NCI-H460 (cell line): ENCODE measurements at places on chromosomes 6 and 20.

DNA sequence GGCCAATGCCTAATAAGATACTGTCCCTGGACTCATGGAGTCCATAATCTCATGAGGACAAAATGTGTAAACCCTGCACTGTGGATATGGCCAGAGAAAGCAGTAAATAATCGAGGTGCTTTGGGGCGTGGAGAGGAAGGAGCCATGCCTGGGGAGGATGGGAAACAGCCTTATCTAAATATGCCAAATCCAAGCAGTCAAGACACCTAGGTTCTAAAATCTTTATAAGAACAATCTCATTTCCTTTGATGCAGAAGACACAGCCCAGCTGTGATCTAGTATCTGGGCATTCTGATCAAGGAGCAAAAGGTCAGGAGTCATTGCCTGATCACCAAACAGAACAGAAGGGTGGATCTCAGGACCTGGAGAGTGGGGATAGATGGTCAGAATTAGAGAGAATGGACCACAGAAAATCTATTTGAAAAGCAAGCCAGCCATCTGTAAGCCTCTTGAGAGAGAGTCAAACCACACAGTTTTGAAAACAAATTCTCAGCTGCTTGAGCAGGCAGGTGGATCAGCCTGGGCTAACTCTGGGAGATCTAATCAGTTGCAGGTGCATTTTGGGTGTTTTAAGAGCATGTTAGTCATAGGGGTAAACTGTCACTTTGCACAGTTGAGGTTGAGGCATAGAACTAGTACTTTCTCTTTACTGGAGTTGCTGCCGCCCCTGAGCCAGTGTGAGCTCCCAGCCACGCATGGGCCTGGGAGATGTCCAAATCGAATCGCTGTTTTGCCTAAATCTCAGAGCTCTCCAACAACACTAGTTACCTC, 130.8 kb upstream of the TNFAIP3 start:
- peak; percentile 76 for DNase-seq

- DNase-seq: no peak
Measured at GRCh38 chr20:21685981-21686380, 19.5 kb upstream of the PAX1 start.

GRCh38 chr6:166825553-166826145, 130.7 kb downstream of the RNASET2 start:
- DNase-seq: no peak

DNA sequence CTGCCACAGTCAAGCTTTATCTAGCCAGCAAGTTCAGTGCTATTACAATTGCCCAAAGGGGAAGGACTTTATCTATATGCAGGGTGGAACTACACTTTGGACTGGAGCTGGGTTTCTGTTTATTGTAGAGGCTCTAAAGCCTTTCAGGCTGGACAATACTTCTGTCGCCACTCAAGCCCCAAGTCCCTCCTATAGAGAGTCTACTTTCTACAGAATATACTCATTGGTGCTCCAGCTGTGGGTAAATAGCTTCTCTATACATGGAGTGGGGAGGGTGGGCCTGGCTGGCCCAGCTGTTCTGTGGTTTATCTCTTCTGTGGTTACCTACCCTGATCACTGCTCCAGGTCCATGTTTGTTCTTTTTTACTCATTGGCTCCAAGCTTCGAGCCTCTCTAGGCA, 151.8 kb upstream of the MYLIP start:
- no peak for DNase-seq

- DNase-seq: no peak
Measured at GRCh38 chr6:145329257-145329656, 406.1 kb downstream of the EPM2A start.

GRCh38 chr6:34897716-34898115, 8.7 kb downstream of the ANKS1A start:
- DNase-seq: no peak

GRCh38 chr6:119620846-119621555, 271.4 kb upstream of the MAN1A1 start:
- DNase-seq: no peak

DNA sequence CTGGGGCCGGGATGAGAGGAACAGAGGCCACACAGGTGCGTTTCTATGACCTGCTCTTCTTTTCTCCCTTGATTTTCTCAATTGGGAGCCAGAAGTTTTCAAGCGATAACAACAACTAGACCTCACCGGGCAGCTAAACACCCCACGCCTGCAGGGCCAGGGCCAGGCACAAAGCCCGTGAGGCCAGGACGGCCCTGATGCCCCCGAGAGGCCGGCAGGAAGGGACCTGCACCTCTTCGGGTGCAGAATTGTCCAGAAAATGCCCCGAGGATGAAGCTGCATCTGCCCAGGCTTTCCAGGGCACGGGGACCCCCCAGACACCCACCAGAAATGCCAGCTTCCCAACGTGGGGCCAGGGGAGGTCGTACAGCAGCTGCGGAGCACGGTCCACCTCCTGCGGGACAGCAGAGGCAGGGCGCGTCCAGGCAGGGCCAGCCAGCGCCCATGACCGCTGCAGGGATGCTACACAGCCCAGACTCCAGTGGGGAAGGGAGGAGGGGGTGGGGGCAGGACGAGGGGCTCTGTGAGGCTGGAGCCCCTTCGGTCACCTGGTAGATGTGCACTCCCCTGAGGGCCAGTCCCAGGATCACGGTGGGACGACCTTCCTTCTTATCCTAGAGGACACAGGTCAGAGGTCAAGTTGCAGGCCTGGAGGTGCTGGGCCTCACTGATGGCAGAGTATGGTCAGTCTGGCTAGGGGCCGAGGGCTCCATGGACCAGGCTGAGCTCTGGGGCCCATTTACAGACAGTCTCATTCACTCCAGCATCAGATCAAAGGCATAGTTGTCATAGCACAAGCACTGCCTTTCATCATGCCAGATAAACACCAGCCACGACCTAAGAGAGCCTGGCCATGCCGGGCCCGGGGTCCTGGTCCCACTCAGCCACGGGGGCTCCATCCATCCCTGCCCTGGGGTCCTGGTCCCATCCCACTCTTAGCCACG, 16.4 kb downstream of the FRMD1 start:
- no peak for DNase-seq

- no peak for DNase-seq
Measured at GRCh38 chr20:4260102-4260501, 244.7 kb upstream of the RNF24 start.

DNA sequence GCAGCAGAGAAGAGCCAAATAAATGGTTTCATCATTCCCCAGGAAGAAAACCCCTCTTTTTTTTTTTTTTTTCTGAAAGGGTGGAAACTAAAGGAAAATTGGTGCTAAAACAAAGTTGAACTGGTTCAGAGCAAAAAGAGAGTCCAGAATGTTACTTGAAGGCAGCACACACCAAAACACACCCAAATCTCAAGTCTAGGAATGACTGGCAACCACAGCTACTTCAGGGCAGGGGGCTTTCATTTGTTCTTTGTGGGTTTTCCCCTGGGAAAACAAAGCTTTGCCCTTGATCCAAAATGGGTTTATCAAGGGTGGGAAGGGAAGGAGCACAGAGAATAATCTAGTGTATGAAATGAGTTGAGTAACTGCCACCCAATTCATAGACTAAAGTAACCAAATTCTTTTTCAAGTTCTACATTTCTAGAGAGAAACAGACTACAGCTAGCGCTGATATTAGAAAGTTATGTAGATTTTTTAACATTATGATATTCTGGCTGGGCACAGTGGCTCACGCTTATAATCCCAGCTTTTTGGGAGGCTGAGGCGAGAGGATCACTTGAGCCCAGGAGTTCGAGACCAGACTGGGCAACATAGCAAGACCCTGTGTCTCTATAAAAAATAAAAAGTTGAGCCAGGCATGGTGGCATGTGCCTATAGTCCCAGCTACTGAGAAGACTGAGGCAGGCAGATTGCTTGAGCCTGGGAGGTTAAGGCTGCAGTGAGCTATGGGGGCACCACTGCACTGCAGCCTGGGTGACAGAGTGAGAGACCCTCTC, 119.8 kb downstream of the NFATC2 start:
- DNase-seq: no peak

DNA sequence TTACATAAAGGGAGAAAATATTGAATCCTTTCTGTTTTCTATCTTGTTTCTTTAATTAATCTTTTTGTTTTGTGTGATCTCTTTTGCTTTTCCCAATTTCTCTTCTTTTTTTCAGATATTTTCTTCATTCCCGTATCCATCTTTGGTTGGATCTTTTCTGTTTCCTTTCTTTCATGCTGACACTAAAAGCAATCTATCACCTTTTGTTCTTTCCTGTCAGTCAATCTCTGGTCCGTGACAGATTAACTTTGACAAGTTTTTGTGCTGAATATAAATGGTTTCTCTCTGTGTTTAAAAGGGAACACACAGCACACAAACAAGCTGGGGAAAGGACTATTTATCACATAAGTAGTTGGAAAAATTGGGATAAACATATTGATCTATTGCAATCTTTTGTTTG, 162.8 kb downstream of the GRM1 start:
- no peak for DNase-seq

DNA sequence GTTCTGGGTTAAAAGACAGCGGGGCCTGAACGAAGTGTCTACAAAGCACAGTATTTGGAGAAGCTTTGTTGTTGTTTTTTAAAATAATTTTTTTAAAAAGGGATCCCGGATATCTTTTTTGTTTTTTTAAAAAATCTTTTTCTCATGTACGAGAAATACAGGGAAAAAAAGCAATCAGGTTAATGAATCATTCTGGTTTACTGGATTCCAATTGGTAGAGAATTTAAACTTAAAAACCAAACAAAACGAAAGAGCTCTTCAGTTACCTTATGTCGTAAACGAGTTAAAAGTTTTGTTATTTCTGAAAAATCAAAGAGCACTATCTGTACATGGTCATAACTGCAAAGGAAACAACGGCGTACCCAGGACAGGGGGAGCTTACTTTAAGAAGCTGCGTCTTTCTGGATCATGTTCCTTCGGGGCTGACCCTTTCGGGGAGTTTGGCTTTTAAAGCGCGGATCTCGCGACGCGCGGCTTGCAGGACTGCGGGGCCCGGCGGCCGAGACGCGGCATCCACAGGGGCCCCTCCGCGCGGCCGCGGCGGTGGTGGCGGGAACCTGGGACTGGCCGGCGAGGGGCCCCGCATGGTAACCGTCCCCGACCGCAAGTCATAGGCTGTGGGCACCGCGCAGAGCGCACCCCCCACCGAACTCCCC, 927 bp downstream of the IL20RA start:
- DNase-seq: no peak

DNA sequence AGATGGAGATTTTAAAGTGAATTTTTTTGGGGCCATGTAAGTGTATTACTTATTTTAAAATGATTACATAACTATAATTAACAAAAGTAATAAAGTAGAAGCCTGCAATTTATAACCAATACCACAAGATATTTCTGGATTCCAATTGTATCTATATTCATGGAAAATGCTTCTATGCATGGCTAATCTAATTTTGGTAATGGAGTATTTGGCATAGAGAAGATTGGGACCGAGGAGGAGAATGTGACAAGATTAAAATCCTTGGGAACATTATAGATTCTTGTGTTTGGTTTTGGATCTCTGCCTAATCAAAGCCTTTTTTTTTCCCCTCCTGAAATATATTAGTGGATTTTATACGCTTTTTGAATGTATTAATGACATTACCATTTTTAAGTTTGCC, 12.9 kb upstream of the TMX4 start:
- DNase-seq: no peak

- DNase-seq: no peak
Measured at GRCh38 chr6:7184502-7184901, 76.7 kb downstream of the RREB1 start.

GRCh38 chr6:2388554-2389324, 143.3 kb upstream of the GMDS start:
- DNase-seq: no peak

GRCh38 chr20:56360133-56360907, 1.5 kb downstream of the FAM210B start:
- DNase-seq: no peak

- DNase-seq: no peak
Measured at GRCh38 chr6:49543087-49543858, 7.2 kb upstream of the C6orf141 start.

GRCh38 chr6:90197854-90198496, 98.7 kb downstream of the BACH2 start:
- no peak for DNase-seq

DNA sequence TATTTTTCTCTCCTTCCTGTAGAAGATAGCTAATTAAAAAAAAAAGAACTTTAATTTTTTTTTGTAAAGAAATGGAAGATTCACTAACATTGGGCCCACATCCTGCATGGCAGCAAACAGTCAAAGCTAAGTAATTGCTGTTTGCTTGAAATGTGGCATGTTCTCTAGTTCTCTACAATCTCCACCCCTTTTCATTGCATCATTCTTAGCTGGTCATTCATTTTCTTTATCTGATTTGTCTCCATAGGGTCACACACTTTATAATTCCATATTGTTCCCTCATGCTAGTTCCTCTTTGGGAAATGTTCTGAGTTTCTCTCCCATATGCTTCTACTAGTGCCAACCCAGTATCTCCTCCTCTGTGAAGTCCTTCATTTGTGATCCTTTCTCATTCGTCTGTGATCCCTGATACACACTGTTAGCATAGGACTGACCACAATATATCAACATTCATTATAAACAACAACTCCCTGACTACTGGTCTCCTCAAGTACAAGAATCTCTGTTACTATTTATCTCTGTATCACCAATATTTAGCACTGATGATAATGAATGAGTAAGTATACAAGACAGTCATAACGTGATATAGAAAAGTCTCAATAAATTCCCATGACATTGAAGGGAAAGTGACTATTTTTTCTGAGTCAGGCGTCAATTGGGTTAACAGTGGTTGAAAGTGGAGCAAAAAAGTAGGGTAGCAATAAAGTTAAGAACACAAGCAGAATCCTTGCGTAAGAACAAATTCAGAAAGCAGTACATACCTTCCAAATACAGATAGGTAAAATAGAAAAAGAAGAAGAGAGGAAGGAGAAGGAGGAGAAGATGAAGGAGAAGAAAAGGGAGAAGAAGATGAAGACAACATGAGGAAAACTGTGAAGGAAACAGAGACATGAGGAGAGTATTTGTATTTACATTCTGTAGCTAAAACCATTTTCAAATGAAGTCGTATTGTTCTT, 33.2 kb upstream of the MYB start:
- DNase-seq: no peak

DNA sequence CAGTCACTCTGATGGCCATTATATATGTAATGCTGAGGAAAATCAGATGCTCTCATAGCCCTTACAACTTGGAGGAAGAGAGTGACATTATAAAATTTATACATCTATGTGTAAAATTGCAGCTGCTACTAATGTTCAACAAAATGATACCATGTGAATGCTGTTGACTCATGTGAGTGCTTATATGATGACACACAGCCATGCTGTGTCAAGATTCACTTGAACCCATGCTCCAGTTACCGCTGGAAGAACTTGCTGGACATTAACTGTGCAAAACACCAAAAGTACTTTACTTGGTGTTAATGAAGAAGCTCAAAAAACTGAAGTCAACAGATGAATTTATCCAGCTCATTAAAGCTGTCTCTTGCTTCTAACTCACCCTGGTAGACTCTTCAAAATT, 318.9 kb upstream of the PLCB4 start:
- DNase-seq: no peak

DNA sequence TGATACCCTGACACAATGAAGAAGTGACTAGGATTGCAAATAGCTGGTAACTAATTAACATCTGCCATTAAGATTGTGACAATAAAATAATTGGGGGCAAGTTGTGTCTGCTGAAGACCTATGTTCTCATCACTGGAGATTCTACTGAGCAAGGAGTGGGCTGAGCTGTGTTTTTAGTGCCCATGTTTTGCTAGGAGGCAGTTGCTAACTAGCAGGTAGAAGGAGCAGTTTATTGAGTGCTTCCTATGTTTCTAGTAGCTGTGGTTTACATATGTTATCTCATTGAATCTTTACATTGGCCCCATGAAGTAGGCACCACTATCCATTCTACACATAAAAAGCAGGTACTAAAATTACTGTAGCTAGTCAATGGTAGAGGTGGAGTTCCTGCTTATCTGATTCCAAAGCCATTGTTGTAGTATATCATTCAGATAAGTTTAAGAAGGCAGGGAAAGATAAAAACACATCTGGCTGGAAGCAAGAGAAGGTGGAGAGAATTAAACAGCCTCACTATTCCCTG, 2.8 kb upstream of the MEP1A start:
- no peak for DNase-seq
